CD8-positive, alpha-beta T cell (primary cell): ENCODE measurements at places on chromosomes 12 and 14. TPM values are rescaled to one million over a fixed set of nuclear protein-coding genes. Genes with fewer than 3 reads are reported as not detected.
A peak's percentile ranks its signal among the peaks of the same experiment; 100 is the strongest.

DNA sequence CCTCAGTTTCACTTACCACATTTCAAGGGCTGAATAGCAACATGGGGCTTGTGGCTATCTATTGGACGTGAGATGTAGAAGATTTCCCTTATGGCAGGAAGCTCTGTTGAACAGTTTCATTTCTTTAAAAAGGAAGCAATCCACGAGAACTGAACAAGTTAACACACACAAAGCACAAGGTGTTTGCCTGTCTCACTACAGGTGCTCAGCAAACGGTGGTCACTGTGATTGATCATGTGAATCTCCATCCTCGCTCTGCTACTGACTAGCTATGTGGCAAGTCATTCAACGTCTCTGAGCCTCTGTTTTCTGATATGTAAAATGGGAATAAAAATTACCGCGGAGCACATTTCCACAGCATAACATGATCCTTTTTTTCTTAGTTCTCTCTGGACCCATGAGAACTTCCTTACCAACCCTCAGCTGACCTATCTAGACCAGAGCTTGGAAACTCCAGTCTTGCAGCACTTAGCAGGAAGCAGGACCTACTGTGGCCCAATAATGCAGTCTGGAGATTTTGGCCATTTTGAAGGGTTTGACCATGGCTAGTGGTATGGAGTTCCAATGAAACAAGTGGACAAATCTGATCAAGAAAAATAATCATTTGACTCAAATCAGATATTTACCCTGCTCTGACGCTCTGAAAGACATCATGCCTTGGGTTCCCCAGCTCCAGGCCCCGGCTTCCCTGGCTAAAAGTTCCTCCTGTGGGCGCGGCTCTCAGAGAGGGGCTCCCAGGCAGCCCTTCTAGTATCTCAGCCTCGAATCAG is 278.8 kb downstream of the ZFP36L1 start:
- DNase-seq, result no peak

- DNase-seq, result no peak
These were observed 14.3 kb upstream of the PAPLN start for GRCh38 chr14:73223049-73223448.

DNA sequence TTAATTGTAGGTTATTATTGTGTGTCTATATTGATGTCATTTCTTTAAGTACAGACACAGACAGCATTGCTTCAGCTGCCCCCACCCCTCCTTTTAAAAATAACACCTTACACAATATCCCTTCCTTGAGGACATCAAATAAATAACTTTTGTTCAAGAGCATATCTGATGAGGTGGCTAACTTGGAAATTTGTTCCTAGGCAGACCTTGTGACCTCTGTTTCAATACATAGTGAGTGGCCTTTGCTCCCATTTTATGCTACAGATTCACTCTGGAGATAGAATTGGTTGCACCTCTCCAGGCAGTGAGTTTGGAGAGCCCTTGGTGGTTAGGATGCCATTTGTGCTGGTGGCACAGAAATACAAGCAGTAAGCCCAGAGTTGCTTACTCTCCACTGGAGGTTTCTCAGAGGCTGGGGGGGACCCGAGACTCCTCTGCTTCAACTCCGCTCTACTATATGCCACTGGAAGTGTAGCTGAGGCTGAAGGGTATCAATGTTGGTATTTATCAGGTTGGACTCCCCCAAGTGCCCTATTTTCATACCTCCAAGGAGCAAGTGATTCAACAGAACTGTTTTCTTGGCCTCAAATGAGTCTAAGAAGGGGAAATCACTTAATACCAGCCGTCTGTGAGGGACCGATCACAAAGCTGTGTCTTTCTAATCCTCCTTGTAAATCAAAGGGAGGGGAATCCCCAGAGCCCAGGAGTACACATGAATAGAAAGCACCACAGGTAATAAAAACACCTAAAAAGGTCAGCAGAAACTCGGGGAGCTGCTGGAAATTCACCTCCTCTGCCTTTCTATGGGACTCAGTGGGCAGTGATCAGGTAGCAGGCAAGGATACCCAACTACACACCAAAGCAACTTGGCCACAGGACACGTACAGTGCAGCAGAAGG is 463.1 kb downstream of the RAD51B start:
- no peak for DNase-seq

DNA sequence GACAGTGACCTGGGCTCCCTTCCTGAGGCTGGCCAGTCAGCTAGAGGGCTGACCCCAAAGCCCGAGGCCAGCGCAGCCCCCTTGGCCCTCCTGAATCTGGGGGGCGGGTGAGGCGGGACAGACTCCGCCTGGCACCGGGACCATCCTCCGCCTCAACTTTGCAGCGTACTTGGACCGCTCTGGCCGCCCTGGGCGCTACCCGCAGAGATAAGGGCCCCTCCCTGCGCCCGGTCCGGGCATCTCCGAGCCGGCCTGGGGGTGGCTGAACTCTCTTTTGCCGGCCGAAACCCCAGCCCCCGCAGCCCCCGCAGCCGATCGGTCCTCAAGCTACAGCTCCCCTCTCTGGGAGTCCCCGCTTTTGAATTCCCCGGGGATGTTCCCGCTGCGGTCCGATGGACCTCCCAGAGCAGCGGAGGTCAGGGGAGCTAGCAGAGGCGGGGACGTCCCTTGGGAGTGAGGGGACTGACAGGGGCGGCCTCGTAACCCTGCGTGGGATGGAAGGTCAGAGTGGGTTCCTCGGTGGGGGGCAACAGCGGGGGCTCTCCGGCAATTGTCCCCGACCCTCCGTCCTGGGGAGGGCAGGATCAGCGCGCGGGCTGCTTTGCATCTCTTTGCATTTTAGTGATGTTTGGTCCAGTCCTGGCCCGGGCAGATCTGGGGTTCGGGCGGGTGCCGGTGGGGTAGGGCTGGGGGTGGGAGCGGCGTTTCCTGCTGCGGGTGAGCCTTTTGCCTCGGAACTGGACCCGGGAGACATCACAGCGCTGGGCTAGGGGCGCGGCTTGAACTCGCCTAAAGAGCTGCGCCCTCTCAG is at the start of gene CRIP1:
TSS of gene CRIP1 (plus strand) at position 724 of the 811 bp plus-strand sequence. CDS start 374 bp downstream, outside the sequence.
- DNase-seq, result peak; percentile 38

DNA sequence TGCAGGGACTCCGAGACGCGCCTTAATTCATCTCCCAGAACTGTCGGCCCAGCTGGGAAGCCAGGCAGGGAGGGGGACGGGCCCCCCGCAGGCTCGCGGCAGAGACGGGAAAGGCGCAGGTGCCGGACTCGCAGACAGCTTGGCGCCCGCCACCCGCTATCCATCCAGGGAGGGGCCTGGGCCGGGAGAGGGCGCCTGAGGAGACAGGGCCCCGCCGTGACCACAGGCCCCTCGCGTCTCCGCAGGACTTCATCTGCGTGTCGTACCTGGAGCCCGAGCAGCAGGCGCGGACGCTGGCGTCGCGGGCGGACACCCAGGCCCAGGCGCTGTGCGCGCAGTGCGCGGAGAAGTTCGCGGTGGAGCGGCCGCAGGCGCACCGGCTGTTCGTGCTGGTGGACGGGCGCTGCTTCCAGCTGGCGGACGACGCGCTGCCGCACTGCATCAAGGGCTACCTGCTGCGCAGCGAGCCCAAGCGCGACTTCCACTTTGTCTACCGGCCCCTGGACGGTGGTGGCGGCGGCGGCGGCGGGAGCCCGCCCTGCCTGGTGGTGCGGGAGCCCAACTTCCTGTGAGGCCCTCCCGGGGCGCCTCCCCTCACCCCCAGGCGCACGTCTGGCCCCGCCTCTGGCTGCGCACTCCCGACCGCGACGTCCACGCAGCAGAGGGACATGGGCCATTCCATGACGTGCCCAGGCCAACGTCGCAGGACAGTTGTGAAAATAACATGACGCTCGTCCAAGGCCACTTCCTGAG is 60.6 kb downstream of the LGMN start:
- DNase-seq, result no peak

GRCh38 chr14:77088645-77089044 is 9.4 kb upstream of the CIPC start:
- DNase-seq, result no peak

DNA sequence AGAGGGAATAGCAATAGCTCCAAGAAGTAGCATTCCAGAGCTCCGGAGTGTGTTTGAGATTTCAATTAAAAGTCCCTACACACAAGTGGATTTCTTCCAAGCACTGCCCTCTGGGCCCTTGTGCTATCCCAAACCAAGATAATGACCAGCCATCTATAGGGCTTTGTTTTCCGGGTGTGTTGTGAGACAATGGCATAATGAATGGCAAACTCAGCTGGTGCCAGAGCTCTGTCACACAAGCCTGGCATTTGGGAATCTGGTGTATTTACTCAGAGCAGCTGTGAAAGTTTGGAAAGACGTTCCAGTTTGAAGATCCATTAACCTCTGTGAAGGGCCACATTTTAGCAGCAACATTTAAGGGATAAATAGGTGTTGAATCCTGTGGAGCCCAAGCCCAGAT is 61.2 kb upstream of the TMTC2 start:
- DNase-seq, result no peak

DNA sequence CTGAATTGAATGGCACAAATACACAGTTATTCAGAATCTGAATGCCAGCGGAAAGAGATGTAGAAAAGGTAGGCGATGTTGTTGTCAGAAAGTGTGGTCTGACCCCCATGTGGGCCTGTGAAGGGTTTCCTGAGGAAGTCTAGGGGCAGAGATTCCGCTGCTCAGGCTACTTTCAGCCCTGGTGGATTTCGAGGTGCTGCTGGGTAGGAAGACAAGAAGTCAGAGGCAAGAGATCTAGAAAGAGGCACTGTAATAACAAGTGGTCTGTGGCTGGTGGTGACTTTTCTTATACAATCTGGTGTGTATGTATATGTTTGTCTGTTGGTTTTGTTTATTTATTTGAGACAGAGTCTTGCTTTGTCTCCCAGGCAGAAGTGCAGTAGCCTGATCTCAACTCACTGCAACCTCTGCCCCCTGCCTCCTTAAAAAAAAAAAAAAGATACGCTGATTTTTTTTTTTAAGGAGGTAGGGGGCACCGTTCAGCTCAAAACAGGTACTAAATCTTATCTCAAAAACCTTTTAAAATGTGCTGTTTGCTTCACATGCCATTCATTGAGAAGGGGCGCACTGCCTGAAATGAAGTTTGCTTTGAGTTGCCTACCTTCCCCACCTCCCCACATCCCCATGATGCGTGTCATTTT is 27.1 kb upstream of the MANSC4 start:
- DNase-seq, result peak; percentile 58

GRCh38 chr12:130761537-130762318 is 45.6 kb upstream of the RIMBP2 start:
- DNase-seq, result peak; percentile 74

DNA sequence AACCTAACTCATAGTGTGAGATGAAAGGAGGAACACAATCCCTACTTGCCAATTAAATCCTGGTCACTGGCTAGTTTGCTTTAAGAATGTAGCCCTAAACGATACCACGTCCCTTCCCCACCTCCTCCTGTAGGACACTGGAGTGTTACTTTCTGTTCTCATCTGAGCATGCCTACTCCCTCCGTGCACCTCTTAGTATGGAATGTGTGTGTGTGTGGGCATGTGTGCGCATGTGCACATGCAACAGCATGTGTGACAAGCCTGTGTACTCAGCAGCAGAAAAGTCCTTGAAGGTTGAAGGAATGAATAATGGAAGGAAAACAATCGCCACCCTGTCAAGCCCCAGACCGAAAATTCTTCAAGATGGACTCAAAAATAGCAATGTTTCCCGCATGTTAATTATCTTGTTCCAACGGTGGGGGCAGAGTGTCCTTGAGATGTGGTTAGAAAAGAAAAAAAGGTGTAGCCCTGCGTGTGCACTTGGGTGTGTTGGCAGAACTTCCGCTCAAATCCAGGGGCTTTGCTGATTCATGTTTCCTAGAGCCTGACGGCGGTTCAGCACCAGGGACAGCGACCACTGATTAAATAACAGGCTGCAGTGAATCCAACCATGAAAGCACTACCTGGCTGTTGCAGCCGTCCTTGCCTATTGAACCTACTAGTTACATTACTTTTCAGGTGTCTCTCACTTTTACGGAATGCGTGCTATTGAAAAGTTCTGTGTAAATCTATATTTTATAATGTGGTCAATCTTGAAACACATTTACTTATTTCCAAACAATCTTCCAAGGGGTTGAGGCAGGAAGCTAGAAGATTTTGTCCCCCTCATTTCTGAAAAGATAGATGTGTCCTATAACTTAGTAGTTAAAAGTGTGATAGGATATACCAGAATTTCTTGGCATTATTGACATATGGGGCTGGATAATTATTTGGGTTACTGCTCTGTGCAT is 79.8 kb downstream of the SRRM4 start:
- DNase-seq, result no peak

DNA sequence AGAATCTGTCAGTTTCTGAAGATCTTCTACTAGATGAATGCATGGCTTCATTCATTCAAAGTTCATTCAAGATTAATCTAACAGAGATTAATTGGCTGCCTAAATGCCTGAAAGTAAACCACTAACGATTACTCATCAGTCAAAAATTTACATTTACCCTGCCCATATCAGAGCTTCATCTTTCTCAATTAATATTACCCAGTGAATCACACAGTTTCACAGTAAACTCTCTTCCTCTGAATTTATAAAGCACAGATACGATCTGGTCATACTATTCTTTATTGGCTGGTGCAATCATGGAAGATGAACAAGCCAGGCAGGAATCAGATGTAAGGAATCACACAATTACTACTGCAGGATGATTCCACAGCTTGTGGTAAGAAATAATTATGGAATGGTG is 377.7 kb downstream of the SLC16A7 start:
- DNase-seq, result no peak

- DNase-seq, result no peak
These were observed 5.5 kb downstream of the NKX2-1 start for GRCh38 chr14:36514278-36515104.

DNA sequence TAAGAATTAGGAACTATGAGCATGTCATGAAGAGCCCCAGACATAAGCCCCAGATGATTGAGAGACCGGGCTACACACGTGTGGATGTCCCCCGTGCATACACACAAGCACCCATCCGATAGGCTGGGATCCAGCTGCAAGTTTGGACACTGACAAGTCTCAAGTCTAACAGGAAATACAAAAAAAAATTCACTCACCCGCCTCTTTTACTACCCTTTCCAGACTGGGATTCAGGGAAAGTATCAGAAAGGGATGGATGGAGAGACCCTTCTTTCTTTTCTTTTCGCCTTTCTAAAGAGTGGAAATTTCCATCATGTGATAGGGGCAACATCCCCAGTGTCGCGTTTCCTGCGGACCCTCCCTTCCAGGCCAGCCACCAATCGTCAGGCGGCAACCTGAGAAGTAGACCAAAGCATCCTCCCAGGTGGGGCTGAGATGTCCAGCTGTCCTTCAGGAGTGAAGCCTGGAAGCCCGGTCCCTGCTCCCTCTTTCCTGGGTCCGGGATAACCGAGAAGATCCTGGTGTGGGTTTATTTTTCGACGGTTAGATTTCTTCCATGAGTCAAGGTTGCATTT is 6.4 kb upstream of the SLC38A4 start:
- DNase-seq, result no peak

- no peak for DNase-seq
These were observed 63.1 kb upstream of the SOX5 start for GRCh38 chr12:24012528-24012927.

DNA sequence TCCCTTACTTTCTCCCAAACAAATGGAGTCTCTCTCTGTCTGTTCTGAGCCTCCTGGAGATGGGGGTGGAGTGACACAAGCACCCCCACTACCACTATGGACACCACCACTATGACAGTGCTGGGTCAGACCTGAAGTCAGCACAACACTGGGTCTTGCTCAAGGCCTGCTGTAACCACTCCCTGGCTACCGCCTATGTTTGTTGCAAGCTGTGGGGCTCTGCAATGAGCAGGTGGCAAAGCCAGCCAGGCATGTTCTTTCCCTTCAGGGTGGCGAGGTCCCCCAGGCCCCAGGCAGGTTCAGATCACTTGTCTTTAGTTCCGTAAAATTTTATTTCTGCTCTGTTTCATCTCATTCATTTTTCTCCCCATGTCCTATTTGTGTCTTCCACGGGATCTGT is 349.8 kb downstream of the TMEM121 start:
- no peak for DNase-seq

The SPIC gene
- total RNA-seq, result not detected

The FSCB gene
- total RNA-seq, result not detected
